ENCODE measurements at places on chromosomes 7 and 10.

GRCh38 chr7:68245688-68246087 lies 1249.1 kb downstream of the TYW1 start:
- no peak for DNase-seq
- H3K27ac ChIP-seq = no peak overlapping the region
- no peaks in the 10 kb centered on the region for H3K36me3 ChIP-seq
- H3K27me3 ChIP-seq = no peaks in the 10 kb centered on the region
- H3K4me3 ChIP-seq = no peak overlapping the region
- no peaks in the 10 kb centered on the region for H3K4me1 ChIP-seq

DNA sequence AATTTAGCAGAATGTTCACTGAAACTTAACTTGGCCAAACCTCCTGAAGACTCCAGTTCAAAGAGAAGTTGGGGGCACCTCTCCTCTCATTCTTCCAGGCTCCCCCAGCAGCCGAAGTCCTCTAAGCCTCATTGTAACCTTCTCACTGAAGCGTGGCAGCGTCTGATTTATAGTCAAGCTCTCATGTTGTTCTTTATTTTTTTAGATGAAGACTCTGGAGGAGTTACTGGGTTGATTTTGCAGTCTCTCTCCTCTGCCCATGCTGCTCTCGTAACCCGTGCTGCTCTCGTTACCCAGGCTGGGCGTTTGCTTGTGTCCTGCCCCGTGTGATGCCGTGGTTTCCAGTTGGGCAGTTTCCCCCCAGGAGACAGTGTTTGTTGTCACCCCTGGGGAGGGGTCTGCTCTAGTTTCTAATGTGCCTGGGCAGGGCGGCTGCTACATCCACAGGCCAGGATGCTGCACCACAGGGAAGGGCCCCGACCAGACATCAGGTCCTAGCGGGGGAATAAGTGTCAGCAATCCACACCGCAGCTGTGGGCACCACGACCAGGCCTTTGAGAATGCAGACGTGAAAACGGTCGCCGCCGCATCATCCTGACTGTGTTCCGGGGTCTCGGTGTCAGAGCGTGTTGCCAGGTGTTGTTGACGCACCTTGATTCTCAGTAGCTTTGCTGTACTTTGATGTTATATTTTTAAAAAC lies 65.2 kb downstream of the WDR37 start:
- H3K27ac ChIP-seq = no peak overlapping the region
- H3K36me3 ChIP-seq = peaks cover 64% of the 10 kb centered on the region
- H3K4me3 ChIP-seq = no peak overlapping the region
- peaks cover 15% of the 10 kb centered on the region for H3K4me1 ChIP-seq

GRCh38 chr7:106504645-106505044 lies 156.3 kb downstream of the CCDC71L start:
- H3K27me3 ChIP-seq = no peaks in the 10 kb centered on the region
- DNase-seq = no peak
- no peaks in the 10 kb centered on the region for H3K4me1 ChIP-seq
- no peak overlapping the region for H3K27ac ChIP-seq
- H3K36me3 ChIP-seq = no peaks in the 10 kb centered on the region

DNA sequence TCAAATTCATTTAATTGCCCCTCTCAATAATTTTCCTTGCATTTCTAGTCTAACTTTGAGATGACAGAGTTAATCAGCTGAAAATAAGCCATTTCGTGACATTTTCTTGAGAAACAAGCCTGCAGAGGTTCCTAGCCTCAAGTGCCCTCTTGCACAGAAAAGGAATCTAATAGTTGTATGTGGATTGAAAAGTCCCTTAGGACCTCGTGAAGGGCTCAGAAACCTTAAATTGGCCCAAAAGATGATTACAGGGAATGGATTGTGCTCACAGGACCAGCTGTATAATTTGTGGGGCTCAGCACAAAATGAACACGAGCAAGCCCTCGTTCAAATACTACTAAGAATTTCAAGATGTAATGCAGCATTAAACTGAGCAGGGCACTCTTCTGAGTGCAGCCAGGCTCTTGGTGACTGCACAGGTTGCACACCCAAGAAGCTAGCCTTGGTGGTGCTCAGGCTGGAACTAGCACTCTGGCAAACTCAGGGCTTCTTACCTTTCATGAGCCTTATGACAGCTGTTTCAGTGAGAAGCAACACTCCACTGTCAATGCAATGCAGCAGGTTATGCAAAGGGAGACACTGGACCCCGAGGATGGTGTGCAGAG lies 102.2 kb downstream of the GSAP start:
- no peak overlapping the region for H3K27ac ChIP-seq
- H3K36me3 ChIP-seq = no peaks in the 10 kb centered on the region
- no peak overlapping the region for H3K4me3 ChIP-seq
- DNase-seq = no peak

GRCh38 chr10:116211682-116212081 lies 61.3 kb downstream of the GFRA1 start:
- no peaks in the 10 kb centered on the region for H3K4me1 ChIP-seq
- no peaks in the 10 kb centered on the region for H3K27me3 ChIP-seq
- no peaks in the 10 kb centered on the region for H3K36me3 ChIP-seq
- H3K4me3 ChIP-seq = no peak overlapping the region
- H3K27ac ChIP-seq = no peak overlapping the region
- no peak for DNase-seq

GRCh38 chr10:89064748-89065147 lies 74.2 kb downstream of the FAS start:
- H3K36me3 ChIP-seq = no peaks in the 10 kb centered on the region
- H3K27ac ChIP-seq = no peak overlapping the region
- H3K27me3 ChIP-seq = no peaks in the 10 kb centered on the region
- no peak for DNase-seq
- H3K4me3 ChIP-seq = no peak overlapping the region

GRCh38 chr7:125878235-125878956 lies 948.8 kb upstream of the POT1 start:
- no peak overlapping the region for H3K27ac ChIP-seq
- no peaks in the 10 kb centered on the region for H3K36me3 ChIP-seq
- no peaks in the 10 kb centered on the region for H3K4me1 ChIP-seq
- no peaks in the 10 kb centered on the region for H3K27me3 ChIP-seq

DNA sequence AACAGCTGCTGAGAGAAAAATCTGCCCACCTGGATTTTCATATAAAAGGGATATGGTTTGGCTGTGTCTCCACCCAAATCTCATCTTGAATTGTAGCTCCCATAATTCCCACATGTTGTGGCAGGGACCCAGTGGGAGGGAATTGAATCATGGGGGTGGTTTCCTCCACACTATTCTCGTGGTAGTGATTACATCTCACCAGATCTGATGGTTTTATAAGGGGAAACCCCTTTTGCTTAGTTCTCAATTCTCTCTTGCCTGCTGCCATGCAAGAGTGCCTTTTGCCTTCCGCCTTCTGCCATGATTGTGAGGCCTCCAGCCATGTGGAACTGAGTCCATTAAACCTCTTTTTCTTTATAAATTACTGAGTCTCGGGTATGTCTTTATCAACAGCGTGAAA lies 20.8 kb upstream of the MKI67 start:
- H3K4me3 ChIP-seq = no peak overlapping the region
- H3K4me1 ChIP-seq = peaks cover 4% of the 10 kb centered on the region
- no peaks in the 10 kb centered on the region for H3K36me3 ChIP-seq
- DNase-seq = no peak
- no peak overlapping the region for H3K27ac ChIP-seq

- H3K27me3 ChIP-seq = no peaks in the 10 kb centered on the region
- H3K36me3 ChIP-seq = no peaks in the 10 kb centered on the region
- no peak overlapping the region for H3K4me3 ChIP-seq
- H3K27ac ChIP-seq = no peak overlapping the region
Measured at GRCh38 chr10:61640856-61641255, 21.9 kb upstream of the CABCOCO1 start.

- no peak overlapping the region for H3K27ac ChIP-seq
- H3K27me3 ChIP-seq = no peaks in the 10 kb centered on the region
- no peak overlapping the region for H3K4me3 ChIP-seq
- H3K36me3 ChIP-seq = peaks cover 12% of the 10 kb centered on the region
Measured at GRCh38 chr7:36870625-36871354, 146.5 kb upstream of the AOAH start.

- no peak for DNase-seq
- no peak overlapping the region for H3K4me3 ChIP-seq
- H3K36me3 ChIP-seq = no peaks in the 10 kb centered on the region
- no peak overlapping the region for H3K27ac ChIP-seq
- H3K4me1 ChIP-seq = peaks cover 18% of the 10 kb centered on the region
Measured at GRCh38 chr7:27179030-27179429, 4.9 kb upstream of the HOXA10 start.

GRCh38 chr7:64892666-64893309 lies 10.3 kb upstream of the ZNF273 start:
- no peak overlapping the region for H3K27ac ChIP-seq
- H3K4me1 ChIP-seq = no peaks in the 10 kb centered on the region
- no peak overlapping the region for H3K4me3 ChIP-seq

- DNase-seq = no peak
- H3K4me3 ChIP-seq = no peak overlapping the region
- peaks cover 27% of the 10 kb centered on the region for H3K36me3 ChIP-seq
- no peaks in the 10 kb centered on the region for H3K27me3 ChIP-seq
Measured at GRCh38 chr10:70164163-70164562, 6.2 kb downstream of the SAR1A start.

- H3K27me3 ChIP-seq = no peaks in the 10 kb centered on the region
- H3K4me1 ChIP-seq = peaks cover 12% of the 10 kb centered on the region
- no peaks in the 10 kb centered on the region for H3K36me3 ChIP-seq
- H3K27ac ChIP-seq = no peak overlapping the region
- H3K4me3 ChIP-seq = no peak overlapping the region
Measured at GRCh38 chr7:150879345-150879744, 27.0 kb downstream of the AOC1 start.
